Activated CD8-positive, alpha-beta memory T cell treated with anti-CD3 and anti-CD28 coated beads for 4 hours (primary cell): ENCODE measurements at places on chromosomes 7 and 10.
A peak's percentile ranks its signal among the peaks of the same experiment; 100 is the strongest.

- DNase-seq: no peak
Observed at GRCh38 chr7:45178241-45179225, 20.9 kb downstream of the RAMP3 start.

DNA sequence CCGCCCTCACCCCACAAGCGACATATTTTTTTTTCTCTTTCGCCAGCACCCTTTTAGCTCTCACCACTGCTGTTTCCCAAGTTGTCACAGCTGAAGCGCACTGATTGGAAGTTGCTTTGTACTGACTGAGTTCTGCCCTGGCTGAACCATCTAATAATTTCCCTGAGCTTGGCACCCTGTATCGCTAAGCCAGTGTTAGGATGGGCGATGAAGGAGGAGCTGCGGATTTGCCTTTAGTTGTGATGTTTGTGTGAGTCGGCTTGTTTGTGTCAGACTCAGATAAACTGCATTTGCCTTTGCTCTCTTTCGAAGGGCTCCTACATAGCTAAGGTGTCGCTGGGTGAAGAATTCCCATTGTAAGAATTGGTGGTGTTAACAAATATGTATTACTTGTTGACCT is 1.3 kb upstream of the ATXN7L1 start:
- no peak for DNase-seq

- DNase-seq: peak; percentile 59
Observed at GRCh38 chr10:118698421-118698820, 56.3 kb downstream of the CACUL1 start.

- DNase-seq: no peak
Observed at GRCh38 chr7:36171503-36171902, 18.4 kb downstream of the EEPD1 start.

DNA sequence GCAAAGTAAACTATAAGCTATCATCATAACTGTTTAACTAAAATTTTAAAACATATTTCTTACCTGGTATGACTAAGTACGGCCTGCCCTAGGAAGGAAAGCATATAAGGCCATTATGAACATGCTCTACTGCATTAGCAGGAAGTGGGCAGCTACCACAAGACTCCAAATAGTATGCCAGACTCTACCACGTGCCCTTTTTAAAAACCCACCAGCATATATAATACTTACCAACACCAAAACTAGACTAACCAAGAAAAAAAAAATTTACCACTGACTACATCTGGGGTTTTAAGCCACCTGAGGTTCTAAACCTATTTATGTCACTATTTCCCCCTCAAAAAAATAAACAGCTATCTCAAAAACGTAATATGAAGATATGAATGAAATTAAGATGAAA is 30.1 kb downstream of the NUDCD3 start:
- DNase-seq: peak; percentile 48

GRCh38 chr10:17622061-17622460 is 4.9 kb upstream of the HACD1 start:
- no peak for DNase-seq

GRCh38 chr10:101438881-101439391 is 85.0 kb downstream of the BTRC start:
- DNase-seq: no peak

- no peak for DNase-seq
Observed at GRCh38 chr10:92816091-92816531, 32.2 kb upstream of the EXOC6 start.

DNA sequence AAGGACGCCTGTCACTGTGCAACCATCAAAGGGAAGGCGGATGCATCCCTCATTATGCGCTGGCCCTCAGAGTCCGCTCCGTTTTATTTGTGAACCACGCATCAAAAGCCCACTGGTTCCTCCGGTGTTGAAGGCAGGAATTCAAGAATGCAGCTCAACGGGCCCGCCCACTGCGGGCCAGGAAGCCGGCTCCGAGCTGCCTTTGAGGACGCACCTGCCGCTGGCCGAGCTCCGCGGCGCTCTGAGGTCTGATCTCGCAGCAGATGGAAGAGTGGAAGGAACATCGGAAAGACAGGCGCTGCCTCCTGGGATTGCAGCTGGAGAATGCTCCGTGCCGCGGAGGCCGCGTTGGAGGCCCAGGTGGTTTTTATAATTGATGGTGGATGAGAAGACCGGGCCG is 56.9 kb upstream of the ADGRA1 start:
- no peak for DNase-seq

GRCh38 chr7:29202651-29203069 is 8.1 kb downstream of the CHN2 start:
- no peak for DNase-seq

GRCh38 chr10:97412891-97413304 is 11.8 kb upstream of the RRP12 start:
- no peak for DNase-seq

DNA sequence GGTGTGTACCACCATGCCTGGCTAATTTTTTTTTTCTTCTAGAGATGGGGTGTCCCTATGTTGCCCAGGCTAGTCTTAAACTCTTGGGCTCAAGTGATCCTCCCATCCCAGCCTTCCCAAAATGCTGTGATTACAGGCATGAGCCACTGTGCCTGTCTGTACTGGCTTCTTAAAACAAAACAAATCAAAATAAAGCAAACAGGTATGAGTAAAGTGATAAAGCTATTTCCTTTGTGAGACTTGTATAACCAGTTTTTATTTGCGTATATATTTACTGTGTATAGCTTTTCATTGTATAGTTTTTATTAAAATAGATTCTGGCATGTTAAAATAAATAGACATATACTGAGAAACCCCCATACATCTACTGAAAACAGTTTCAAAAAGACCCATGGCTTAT is 14.3 kb downstream of the LCOR start:
- DNase-seq: no peak

- no peak for DNase-seq
Observed at GRCh38 chr10:84567133-84567532, 238.7 kb downstream of the CCSER2 start.

- DNase-seq: no peak
Observed at GRCh38 chr7:117874191-117874700, 1.0 kb upstream of the CTTNBP2 start.

- no peak for DNase-seq
Observed at GRCh38 chr7:32515890-32516550, 20.7 kb downstream of the AVL9 start.

GRCh38 chr7:136405931-136406777 is 429.0 kb upstream of the MTPN start:
- no peak for DNase-seq

DNA sequence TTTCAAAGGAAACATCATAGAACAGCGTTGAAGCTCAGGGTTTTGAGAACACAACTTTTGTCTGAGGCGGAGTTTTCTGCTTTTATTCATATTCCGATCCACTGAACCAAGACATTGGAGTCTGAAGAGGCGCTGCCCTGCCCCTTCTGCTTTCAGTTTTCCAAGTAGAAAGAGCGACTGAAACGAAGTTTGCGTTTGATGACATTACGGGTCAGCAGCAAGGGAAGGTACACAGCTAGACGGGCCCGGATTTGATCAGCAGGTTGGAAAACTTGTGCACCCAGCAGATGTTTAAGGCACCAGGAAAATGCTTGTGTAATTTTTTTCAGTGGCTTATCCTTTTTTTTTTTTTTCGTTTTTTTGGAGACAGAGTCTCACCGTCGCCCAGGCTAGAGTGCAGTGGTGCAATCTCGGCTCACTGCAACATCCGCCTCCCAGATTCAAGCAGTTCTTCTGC is 720 bp downstream of the SUN1 start:
- DNase-seq: no peak

DNA sequence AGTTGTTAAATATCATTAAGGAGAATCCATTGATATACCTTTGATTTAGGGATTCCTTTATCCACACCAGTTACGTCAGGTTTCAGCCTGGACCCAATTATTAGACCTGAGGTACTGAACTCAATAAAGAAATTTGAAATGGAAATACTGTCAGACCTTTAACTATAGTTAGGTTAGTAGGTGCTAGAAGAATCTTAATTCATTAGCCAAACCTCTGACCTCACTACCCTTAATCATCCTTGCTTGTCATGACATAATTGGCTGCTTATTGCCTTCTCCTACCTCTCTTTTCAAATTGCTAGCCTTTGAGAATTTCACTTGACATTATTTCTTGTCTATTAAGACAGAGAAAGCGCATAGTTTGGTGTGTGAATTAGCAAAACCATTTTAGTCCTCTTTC is 27.1 kb downstream of the SMNDC1 start:
- DNase-seq: no peak

GRCh38 chr10:77648472-77648871 is 10.9 kb upstream of the KCNMA1 start:
- no peak for DNase-seq

DNA sequence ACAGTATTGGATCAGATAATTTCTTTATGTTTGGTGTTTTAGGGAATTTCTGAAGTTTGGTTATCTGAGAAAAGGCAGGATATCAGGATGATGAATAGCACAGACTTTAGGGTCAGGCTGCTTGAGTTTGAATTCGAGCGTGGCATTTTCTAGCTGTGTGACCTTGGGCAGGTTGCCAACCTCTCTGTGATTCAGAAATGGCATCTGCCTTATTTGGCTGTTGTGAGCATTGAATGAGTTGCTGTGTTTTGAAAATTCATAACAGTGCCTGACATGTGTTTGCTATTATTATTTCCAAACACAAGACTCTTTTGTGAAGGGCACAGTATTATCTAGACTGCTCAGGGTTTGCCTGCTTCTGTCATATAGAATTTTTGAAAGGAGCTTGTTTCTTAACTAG is 66.9 kb downstream of the NXPH1 start:
- DNase-seq: no peak

DNA sequence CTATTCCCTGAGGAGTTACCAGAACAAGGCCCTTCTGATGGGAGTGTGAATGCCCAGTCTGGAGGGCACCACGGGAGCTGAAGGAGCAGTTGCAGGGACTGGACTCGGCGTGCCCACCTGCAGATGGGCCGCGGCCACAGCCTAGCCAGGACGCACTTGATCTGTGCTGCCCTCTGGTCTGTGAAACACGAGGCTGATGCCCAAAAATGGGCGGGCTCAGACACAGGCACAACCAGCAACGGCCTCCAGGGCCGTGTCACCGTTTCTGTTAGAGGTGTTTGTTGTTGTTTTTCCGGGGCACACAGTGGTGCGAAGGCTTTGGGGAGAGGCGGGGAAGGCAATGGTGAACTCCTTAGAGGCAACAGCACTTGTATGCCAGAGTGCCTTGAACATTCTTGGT is 235.8 kb downstream of the DNAJB6 start:
- no peak for DNase-seq

- no peak for DNase-seq
Observed at GRCh38 chr7:155985518-155986250, 173.4 kb upstream of the SHH start.

- no peak for DNase-seq
Observed at GRCh38 chr7:44767912-44768627, 19.4 kb downstream of the ZMIZ2 start.

DNA sequence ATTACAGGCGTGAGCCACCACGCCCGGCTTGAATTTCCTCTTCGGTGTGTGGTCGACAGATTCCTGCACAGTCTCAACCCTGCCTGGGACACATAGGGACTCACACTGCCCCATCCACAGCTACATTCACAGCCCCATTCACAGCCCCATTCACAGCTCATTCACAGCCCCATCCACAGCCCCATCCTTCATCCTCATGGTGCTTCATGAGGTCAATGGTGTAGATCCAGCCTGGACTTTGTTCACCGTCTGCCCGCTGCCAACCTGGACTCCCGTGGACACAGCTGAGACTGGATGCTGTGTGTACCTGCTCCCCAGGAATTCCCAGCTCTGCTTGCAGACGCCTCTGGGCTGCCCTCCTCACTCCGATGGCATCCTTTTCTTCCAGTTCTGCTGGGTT is 5.2 kb downstream of the IDI2 start:
- no peak for DNase-seq

DNA sequence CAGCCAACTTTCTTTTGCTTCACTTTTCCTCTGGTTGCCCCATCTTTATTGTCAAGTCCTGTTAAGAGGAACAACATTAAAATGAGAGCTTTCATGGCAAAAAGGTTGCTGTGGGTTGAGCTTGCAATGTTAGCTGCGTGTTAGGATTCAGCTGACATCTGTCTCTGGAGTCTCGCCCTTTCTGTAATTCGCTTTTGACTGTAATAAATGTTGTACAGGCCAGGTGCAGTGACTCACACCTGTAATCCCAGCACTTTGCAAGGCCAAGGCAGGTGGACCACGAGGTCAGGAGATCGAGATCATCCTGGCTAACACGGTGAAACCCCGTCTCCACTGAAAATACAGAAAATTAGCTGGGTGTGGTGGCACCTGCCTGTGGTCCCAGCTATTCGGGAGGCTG is 24.1 kb downstream of the MNX1 start:
- no peak for DNase-seq

DNA sequence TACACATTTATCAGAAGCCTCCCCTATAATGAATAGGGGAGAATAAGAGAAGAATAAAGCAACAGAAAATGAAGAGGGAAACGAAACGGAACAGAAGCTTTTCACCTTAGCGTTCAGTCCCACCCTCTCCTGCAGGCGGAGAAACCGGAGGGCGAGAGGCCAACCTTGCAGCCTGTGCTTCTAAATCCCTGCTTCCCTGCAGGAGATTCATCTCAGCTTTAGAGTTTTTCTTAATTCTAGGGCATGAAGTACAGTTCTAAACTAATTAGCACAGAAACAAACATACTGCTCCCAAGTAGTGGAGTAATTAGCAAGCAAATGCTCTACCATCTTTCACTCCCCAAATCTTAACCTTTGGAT is 107.2 kb downstream of the CUBN start:
- DNase-seq: no peak

- no peak for DNase-seq
Observed at GRCh38 chr10:92047215-92047614, 123.6 kb downstream of the BTAF1 start.

DNA sequence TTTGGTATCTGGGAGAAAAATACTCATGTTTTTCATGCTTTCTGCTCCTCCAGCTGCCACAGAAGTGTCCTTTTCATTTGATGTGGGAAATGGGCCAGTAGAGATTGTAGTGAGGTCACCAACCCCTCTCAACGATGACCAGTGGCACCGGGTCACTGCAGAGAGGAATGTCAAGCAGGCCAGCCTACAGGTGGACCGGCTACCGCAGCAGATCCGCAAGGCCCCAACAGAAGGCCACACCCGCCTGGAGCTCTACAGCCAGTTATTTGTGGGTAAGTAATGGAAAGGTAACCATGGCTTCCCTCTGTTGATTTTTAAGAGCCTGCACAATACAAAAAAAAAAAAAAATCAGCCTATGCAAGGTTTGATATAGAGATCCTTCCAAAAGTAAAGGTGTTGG is 443.1 kb upstream of the C7orf33 start:
- DNase-seq: no peak

DNA sequence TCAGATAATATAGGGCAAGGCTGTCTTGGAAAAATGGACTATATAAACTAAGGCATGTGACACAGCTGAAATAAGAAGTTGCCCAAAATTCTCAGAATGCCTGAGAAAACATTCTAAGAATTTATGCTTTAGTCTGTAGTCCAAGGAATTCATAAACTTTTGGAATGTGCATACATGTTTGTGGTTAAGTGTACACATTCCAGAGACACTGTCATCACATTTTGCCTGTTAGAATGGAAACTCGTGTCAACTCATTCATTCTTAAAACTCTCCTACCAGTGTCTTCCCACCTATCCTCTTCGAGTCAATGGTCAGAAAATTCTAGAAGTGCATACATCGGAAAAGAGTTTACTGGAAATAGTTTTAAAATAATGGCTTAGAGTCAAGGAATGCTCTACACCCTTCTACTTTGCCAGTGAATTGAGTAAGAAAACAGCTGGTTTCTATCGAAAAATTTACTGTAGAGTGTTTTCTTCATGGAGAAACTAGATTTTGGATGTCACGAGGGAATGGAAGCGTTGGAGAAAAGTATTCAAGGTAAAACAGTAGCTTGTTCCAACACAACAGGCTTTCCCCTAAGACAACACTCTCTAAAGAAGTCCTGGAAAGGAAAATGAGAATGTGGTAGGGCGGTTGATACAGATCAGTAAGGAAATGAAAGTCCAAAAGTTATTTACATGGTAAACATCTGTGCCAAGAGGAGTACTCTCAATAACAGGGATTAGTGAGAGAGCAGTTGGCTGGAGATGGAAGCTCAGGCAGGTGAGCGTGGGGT is 1177.6 kb upstream of the C7orf33 start:
- DNase-seq: no peak
